Activated T-helper 1 cell treated with anti-CD3 and anti-CD28 coated beads, Interleukin-12 subunit alpha, Interleukin-12 subunit beta, Interleukin-2, Interleukin-4 antibody, amounts not matched to agents 30 ng/mL and 10 ng/mL and 1 ng/mL, durations not matched to agents 14 hours and 24 hours and 36 hours (primary cell): ENCODE measurements at places on chromosomes 13 and 19. TPM values are rescaled to one million over a fixed set of nuclear protein-coding genes. Genes with fewer than 3 reads are reported as not detected.

DNA sequence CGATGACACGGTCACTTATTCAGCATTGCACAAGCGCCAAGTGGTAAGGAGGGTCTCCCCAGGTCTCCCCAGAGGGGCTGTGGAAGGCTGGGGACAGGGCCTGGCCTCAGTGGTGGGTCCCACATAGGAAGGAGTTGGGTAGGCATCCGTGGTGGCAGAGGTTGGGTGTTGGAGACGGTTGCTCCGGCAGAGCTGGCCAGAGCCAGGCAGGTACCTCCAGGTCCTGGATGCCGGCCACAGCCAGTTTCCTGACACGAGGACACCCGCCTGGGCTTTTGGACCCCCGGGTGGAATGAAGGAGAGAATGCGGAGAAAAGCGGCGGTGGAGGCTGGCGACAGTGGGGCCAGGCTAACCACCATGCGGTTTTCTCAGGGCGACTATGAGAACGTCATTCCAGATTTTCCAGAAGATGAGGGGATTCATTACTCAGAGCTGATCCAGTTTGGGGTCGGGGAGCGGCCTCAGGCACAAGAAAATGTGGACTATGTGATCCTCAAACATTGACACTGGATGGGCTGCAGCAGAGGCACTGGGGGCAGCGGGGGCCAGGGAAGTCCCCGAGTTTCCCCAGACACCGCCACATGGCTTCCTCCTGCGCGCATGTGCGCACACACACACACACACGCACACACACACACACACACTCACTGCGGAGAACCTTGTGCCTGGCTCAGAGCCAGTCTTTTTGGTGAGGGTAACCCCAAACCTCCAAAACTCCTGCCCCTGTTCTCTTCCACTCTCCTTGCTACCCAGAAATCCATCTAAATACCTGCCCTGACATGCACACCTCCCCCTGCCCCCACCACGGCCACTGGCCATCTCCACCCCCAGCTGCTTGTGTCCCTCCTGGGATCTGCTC lies 1.3 kb upstream of the FFAR1 start:
- no peaks in the 10 kb centered on the region for H3K36me3 ChIP-seq
- peak overlapping the region; percentile 99 for H3K27ac ChIP-seq
- H3K27me3 ChIP-seq: peaks cover 8% of the 10 kb centered on the region
- DNase-seq: peak; percentile 52

DNA sequence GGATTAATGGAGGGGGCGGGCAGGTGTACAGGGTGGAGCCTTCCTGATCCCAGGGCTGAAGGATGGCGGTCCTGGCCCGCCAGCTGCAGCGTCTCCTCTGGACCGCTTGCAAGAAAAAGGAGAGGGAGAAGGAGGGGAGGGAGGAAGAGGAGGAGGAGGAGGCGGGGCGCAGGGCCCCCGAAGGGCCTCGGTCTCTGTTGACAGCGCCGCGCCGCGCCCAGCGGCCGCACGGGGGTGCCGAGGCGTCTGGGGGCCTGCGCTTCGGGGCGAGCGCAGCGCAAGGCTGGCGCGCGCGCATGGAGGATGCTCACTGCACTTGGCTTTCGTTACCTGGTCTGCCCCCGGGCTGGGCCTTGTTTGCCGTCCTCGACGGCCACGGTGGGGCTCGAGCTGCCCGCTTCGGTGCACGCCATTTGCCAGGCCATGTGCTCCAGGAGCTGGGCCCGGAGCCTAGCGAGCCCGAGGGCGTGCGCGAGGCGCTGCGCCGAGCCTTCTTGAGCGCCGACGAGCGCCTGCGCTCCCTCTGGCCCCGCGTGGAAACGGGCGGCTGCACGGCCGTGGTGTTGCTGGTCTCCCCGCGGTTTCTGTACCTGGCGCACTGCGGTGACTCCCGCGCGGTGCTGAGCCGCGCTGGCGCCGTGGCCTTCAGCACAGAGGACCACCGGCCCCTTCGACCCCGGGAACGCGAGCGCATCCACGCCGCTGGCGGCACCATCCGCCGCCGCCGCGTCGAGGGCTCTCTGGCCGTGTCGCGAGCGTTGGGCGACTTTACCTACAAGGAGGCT lies at the start of gene PPM1N:
TSS of gene PPM1N (plus strand) at position 33 of the 785 bp plus-strand sequence. CDS start at position 63, 30 bp downstream.
- peak; percentile 42 for DNase-seq
- peak within 1 kb of the TSS; percentile 80 for H3K4me3 ChIP-seq
- peak within 1 kb of the TSS; percentile 71 for H3K27ac ChIP-seq
- peaks cover 32% of the 10 kb centered on the region for H3K27me3 ChIP-seq

- peak overlapping the region; percentile 3 for H3K4me3 ChIP-seq
- H3K27ac ChIP-seq: peak overlapping the region; percentile 91
- DNase-seq: no peak
- peaks cover 4% of the 10 kb centered on the region for H3K36me3 ChIP-seq
These were observed 121.0 kb downstream of the COG6 start for GRCh38 chr13:39776439-39776838.

DNA sequence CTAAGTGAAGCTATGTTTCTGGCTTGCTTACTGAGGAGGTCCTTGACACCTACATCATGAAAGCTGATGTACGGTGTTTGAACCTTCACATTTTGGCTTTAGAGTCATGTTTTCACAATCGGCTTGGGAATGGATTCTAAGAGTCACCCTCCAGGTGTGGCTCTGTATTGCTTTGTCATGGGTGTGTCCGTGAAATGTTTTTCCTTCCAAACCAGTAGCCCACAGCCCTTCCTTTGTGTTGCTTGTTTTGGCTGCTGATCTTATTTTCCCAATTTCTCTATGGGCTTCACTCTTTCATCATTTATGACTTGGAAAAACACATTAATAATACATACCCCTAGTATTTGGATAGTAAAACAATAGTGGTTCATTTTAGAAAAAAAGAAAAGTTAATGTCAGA lies 240.6 kb downstream of the GGACT start:
- H3K36me3 ChIP-seq: peaks cover 12% of the 10 kb centered on the region
- DNase-seq: no peak
- H3K4me3 ChIP-seq: no peak overlapping the region
- H3K27ac ChIP-seq: no peak overlapping the region

DNA sequence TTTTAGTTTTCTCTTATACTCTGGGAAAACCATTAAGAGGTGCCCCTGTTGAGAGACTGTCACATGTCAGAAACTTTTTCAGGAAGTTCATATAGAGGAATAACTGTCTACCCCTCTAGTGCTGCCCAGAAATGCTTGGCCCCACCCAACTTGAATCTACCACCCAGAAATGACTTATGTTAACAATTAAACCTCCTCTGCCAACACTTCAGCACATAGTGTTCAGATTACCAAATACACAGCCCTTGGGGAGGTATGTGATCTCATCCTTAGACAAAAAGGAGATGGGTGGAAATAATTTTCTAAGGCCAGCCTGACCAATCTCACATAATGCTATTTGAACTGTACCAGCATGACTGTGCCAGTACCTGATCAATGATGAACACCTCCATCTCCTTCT lies 35.6 kb downstream of the CCDC169 start:
- no peaks in the 10 kb centered on the region for H3K4me1 ChIP-seq
- no peak overlapping the region for H3K4me3 ChIP-seq
- H3K27me3 ChIP-seq: no peaks in the 10 kb centered on the region
- no peak for DNase-seq
- H3K27ac ChIP-seq: no peak overlapping the region

GRCh38 chr13:21359855-21360254 lies 99.2 kb downstream of the ZDHHC20 start:
- H3K27me3 ChIP-seq: no peaks in the 10 kb centered on the region
- H3K27ac ChIP-seq: no peak overlapping the region
- no peaks in the 10 kb centered on the region for H3K36me3 ChIP-seq
- no peak for DNase-seq
- H3K4me1 ChIP-seq: peaks cover 2% of the 10 kb centered on the region
- H3K4me3 ChIP-seq: no peak overlapping the region

The KLF2 gene
- total RNA-seq: 5.7 TPM in 2 replicates

The SLC10A2 gene
- total RNA-seq: not detected in 2 replicates

GRCh38 chr13:90713441-90714133 lies 633.9 kb upstream of the MIR17HG start:
- H3K4me3 ChIP-seq: no peak overlapping the region
- H3K36me3 ChIP-seq: no peaks in the 10 kb centered on the region
- DNase-seq: no peak
- no peaks in the 10 kb centered on the region for H3K27me3 ChIP-seq
- H3K4me1 ChIP-seq: no peaks in the 10 kb centered on the region

DNA sequence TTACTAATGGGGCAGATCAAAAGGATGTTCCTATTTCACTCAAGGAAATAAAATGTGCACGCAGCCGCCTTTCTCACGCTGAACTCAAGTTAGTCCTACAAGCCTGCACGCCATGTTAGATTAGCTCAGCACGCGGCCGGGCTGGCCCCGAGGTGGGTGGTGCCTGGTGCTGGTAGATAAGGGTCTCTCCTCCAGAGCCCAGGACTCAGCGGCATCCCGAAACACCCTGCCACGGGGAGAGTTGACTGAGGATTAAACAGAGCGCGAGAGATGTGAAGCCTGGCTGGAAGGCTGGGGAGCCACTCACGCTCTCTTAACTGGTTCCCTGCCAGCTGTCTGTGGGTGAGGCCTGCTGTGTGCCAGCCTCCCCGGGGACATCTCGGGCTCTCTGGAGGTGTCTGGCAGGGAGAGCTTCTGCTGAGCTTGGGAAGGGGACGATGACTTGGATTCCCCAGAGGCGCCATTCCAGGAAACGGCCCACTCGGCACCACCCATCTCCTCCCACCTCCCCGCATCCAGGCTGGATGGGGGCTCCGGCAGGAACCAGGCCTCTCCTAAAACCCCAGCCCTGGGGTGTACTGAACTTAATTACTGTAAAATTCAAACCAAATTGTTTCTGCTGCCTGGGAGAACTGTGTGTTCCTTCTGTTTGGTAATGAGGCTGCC lies 122.2 kb downstream of the KDM4B start:
- H3K4me1 ChIP-seq: no peaks in the 10 kb centered on the region
- peaks cover 3% of the 10 kb centered on the region for H3K36me3 ChIP-seq
- no peak for DNase-seq

The TEX30 gene
- 60.2 and 66.0 TPM in 2 replicates for total RNA-seq

The SPRED3 gene
- total RNA-seq: 2.2 and 2.6 TPM in 2 replicates

The PNPLA6 gene
- total RNA-seq: 131 and 136 TPM in 2 replicates
